A172 (cell line): ENCODE measurements at places on chromosomes 16 and 17. TPM values are rescaled to one million over a fixed set of nuclear protein-coding genes. Genes with fewer than 3 reads are reported as not detected.
A peak's percentile ranks its signal among the peaks of the same experiment; 100 is the strongest.

DNA sequence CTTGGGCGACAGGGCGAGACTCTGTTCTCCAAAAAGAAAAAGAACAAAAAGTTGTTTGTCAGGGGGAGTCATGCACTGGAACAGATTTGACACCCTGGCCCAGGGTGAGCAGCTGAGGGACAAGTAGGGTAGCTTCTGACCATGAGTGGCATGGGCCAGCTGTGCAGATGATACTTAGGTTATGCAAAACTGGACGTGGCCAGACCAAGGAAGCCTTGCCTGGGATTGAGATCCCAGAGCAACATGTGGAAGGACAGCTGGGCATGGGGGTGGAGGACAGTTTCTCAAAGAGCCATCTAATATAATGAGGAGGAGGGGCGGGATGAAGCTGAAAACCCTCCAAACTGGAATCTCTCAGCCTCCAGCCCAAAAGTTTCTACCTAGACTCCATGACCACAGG lies 19.6 kb upstream of the SLC35B1 start:
- no peak for DNase-seq

GRCh38 chr16:6192532-6192931 lies 1094.9 kb upstream of the EEF2KMT start:
- no peak for DNase-seq

- no peak for DNase-seq
These were observed 28.4 kb upstream of the ZFPM1 start for GRCh38 chr16:88424587-88425235.

DNA sequence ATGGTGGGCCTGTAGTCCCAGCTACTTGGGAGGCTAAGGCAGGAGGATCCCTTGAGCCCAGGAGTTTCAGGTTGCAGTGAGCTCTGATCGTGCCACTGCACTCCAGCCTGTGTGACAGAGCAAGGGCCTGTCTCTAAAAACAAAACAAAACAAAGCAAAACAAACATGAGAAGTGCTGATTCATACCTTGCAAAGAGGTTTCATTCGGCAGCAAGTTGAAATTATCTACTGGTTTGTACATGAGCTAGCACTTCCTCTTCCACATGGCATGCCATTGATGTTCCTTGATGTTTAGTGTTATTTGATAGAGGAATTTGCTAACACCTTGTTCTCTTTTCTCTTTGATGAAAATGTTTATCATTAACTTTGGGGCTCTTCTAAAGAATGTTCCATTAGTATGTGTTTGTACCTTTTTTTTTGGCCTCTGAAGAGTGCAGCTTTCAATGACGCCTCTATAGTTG lies 50.6 kb downstream of the SPECC1 start:
- DNase-seq = peak; percentile 38

- DNase-seq = peak; percentile 52
These were observed 67.0 kb downstream of the TUBD1 start for GRCh38 chr17:59825533-59826322.

Gene PCGF2
- total RNA-seq = 8.2 and 9.9 TPM in 2 replicates

Gene STX1B
- 0.26 and 3.5 TPM in 2 replicates for total RNA-seq

GRCh38 chr16:85987750-85988078 lies 88.8 kb downstream of the IRF8 start:
- DNase-seq = no peak

DNA sequence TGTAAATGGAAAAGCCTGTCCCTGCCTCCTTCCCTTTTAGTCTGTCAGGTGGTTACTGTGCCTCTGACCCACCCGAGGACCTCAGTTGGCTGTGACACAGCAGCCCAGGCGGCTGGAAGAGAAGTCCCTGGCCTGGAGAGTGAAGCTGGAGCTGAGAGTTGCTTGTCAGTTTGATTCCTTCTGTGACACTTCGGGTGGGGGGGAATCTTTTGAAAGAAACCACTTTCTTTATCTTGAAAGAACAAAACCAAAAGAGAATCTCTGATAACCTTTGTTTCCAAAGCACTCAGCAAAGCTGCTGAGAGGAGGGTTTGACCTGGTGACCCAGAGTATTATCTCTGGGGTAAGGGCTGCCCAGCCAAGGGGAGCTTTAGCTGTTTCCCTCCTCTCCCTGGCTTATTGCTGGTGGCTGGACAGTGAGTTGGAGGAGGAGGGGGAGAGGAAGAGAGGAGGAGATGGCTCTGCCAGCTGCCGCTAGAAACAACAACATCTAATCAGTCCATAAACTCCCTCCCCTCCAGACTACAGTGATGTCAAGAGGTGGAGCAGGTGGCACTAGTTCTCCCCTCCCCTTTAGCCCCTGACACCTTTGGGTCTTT lies 34.0 kb downstream of the YPEL2 start:
- no peak for DNase-seq

DNA sequence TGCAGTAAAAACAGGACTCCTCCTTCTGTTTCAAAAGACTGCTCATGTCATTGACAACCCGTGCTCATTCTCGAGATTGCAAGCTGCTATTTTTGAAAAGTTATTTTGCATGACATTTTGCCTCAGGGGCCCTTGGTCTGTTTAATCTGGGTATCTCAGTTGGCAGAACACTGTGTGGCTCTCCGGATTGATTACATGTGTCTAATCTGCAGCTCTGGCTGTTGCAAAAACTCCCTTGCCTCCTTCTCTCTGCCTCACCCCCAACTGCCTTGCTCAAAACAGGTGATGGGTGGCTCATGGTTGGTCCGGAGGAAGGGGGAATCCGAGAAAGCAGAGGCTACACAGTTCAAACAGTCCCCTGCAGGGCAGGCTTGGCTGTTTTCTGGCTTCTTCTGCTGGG lies 25.3 kb downstream of the GINS3 start:
- no peak for DNase-seq

Gene GRAPL
- total RNA-seq = not detected in 2 replicates

GRCh38 chr17:50261051-50261915 lies 13.0 kb upstream of the TMEM92 start:
- no peak for DNase-seq

- no peak for DNase-seq
These were observed 1.8 kb downstream of the KNOP1 start for GRCh38 chr16:19716183-19716582.

Gene C16orf92
- not detected in 2 replicates for total RNA-seq

GRCh38 chr17:33874617-33875060 lies 380.4 kb upstream of the CCL2 start:
- peak; percentile 60 for DNase-seq

DNA sequence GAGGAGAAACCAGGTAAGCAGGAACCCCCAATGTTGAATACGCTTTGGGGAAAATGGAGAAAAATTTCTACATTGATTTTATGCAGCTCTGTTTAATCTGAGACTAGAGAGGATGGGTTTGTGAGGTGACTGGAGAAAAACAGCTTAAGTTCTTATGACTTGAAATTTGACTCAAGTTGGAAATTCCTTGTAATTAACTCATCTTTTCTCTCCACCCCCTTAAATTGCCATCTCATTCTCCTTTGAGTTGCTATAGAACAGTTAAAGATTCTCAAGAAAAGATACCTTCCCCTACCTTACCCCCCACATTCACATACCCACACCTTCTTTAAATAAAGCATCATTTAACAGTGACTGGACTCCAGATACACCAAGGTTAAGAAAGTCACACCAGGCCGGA lies 24.2 kb downstream of the ZNRF1 start:
- no peak for DNase-seq

- DNase-seq = no peak
These were observed 19.1 kb downstream of the EMC8 start for GRCh38 chr16:85780281-85780680.
